ENCODE measurements at places on chromosomes 12 and 14.

- no peak for DNase-seq
Observed at GRCh38 chr14:34050606-34051005, 99.7 kb upstream of the EGLN3 start.

- DNase-seq, result no peak
Observed at GRCh38 chr12:113940357-113941207, 25.5 kb downstream of the RBM19 start.

DNA sequence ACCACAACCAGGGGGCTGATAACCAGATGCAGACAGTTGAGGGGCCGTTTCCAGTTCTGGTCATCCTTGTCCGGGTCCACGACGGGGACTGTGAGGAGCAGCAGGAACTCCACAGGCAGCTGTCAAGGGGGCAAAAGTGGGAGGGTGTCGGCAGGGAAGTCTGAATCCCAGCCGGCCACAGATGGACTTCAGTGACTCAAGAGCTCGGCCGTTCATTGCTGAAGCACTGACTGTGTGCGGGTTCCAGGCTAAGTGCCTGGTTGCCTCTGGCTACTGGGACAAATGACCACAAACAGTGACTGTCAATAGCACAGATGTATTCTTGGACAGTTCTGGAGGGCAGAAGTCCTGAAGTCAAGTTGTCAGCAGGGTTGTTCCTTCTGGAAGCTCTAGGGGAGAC lies 19.6 kb downstream of the SLC8B1 start:
- no peak for DNase-seq

DNA sequence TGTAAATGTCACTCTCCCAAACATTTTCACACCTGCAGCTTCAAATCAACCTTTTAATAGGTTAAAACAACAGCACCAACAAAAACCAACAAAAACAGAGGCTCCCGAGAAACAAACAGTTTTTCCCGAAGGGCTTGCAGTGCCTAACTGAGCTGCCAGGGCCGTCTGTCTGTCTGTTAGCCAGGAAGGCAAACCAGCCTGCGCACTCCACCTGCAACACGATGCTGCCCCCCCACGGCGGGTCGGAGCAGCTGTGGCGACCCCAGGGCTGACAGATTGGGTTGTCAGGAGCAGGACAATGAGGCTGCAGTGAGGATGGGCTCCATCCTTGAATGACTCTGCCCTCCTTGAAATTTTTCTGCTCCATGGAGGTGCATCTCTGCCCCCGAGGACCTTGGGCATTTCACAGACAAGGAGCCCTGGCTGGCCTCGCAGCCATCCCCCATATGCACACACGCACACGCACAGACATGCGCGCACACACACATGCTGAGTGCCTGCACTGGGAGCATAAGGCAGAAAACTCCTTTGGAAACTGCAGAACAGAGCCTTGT lies 2.6 kb downstream of the RTL1 start:
- peak; percentile 52 for DNase-seq

DNA sequence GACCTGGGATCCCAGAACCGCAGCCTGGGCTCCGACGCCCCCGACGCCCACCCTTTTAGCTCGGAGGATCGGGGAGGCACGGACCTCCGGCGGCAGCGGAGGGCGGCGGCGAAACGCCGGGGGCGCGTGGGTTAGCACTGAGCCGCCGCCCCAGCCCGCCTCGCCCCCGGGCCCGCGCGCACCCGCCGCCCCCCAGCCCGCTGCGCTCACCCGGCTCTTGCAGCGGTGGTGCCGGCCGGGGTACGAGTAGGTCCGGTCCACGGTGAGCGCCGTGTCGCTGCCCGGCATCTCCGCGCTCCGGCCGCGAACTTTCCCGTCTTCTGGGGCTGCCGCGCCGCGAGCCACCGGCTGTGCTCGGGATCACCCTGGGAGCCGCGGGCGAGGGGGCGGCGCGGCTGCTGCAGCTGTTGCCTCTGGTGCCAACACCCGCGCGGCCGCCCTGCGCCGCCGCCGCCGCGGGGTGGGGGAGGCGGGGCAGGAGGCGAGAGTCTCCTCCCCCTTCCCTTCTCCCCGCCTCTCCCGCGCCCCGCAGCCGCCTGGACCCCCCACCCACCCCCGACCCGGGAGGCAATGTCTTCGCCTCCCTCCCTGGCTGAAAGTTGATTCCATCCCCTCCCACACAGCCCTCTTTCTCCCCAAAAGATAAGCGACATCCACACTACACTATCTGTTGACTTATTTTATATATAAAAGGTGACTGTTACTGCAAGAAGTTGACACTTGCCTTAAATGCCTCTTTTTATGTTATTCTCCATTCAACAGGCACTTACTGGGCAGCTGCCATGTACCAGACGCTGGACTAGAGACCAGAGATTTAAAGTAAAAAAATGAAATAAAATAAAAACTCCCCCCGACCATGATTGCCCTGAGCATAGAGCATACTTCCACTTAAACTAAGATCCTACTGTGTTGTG lies at the start of gene TMCC3:
TMCC3 (minus strand) TSS at position 415 of the 914 bp plus-strand sequence; CDS start at position 288, 127 bp downstream.
- peak; percentile 74 for DNase-seq

- no peak for DNase-seq
Observed at GRCh38 chr12:33476058-33476457, 36.4 kb upstream of the SYT10 start.

DNA sequence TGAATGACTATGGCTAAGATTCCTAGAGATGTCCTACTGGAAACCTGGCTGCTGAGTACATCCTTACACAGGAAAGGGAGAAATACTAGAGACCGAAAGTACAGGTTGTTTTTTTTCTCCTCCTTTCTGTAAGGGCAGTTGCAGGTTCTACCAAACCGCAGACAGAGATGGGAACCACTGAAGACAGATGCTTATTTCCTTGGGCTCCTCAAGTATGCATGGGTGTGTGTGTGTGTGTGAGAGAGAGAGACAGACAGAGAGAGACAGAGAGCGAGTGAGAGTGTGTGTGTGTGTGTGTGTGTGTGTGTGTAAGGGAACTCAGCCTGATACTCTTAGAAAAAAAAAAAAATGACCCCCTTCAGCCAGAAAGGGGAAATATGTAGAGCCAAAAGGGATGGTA lies 42.5 kb downstream of the MAP4K5 start:
- DNase-seq, result no peak

- DNase-seq, result no peak
Observed at GRCh38 chr12:18752280-18752920, 14.5 kb downstream of the CAPZA3 start.

DNA sequence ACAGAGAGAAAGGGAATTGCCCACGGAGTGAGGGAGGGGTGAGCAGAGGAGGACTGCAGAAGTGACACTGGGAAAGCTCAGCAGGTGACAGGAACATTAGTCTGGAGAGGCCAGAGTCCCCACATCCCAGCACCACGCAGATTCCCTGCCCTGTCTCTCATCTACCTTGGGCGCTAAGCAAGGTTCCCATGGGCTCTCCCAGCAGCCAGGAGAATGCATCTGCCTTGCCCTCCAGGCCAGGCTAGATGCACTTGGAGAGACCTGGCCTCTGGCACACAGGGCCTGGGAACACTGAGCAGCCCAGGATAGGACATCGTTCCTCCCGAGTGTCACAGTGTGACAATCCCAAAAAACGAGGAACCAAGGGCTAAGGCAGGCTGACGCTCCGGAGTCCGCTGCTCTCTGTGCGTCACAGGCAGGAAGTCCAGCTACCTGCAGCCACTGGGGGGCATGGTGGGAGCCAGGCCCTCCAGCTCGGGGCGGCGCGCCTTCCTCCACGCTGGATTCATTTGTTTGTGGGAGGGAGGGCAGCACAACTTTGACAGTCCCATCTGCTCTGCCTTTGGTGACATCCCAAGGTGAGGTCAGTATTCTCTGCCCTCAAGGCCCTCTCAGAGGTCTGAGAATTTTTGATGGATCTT lies 5.4 kb upstream of the NGB start:
- no peak for DNase-seq

GRCh38 chr12:48925304-48926011 lies at the start of gene FKBP11:
Gene FKBP11 (minus strand): TSS chr12:48925492. CDS start chr12:48925428, 64 bp downstream.
- DNase-seq, result peak; percentile 59

Data from RPMI8226 (cell line).